Activated CD4-positive, alpha-beta T cell treated with anti-CD3 and anti-CD28 coated beads for 36 hours (primary cell): ENCODE measurements at places on chromosomes 4 and X. TPM values are rescaled to one million over a fixed set of nuclear protein-coding genes. Genes with fewer than 3 reads are reported as not detected.

The CYBB gene
- not detected for total RNA-seq

The RTL9 gene
- total RNA-seq: 0.09 TPM

The SLC2A9 gene
- total RNA-seq: 0.76 TPM

The MAP7D2 gene
- 0.44 TPM for total RNA-seq
